Right lobe of liver (tissue), 6 donors: ENCODE measurements at places on chromosomes 2 and 18. TPM values are rescaled to one million over a fixed set of nuclear protein-coding genes. Genes with fewer than 3 reads are reported as not detected.

ANKRD29 gene
- 0.55 TPM for total RNA-seq

DNA sequence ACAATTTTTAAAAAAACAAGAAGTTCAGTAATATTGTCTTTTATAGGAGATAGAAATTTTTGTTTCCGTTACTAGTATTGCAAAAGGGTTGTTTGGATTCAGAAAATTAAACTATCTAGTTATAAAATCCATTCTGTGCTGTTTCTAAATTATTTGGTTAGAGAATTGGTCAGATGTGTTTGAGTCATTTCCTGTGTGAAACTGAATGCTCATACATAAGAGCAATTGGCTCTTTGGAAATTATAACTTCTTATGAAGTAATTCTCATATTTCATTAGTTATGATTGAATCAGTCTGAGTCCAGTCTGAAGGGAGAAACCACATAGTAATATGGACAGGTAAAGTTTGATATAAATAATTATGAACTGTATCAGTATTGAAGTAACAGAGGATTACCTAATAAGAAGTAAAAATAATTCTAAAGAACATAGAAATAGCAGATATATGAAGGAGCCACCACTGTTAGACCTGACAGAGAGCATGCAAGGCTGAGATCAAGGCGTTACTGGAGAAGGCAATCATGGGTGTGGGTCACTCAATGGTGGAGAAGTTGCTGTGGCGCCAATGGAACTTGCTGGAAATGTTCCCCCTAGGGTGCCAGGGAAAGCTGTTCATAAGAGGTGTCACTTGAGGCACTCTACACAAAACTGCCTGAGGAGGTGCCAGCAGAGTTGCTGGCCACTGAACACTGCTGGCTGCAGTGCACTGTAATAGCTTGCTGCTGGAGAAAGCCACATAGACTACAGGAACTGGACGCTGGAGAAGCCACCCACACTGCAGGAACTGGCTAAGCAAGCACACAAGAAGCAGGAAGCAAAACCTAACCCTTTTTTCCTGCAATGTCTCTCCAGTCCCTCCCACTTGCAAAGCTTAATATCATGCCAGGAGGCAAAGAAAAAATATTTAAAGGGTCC lies 18.0 kb upstream of the FAP start:
- H3K27me3 ChIP-seq = no peaks in the 10 kb centered on the region
- H3K36me3 ChIP-seq = no peaks in the 10 kb centered on the region
- no peaks in the 10 kb centered on the region for H3K4me1 ChIP-seq
- no peak overlapping the region for H3K27ac ChIP-seq
- no peak overlapping the region for H3K4me3 ChIP-seq

GRCh38 chr2:190755772-190756415 lies 107.0 kb downstream of the NAB1 start:
- H3K36me3 ChIP-seq = no peaks in the 10 kb centered on the region
- no peak overlapping the region for H3K27ac ChIP-seq

GRCh38 chr2:5756272-5756671 lies 64.1 kb downstream of the SOX11 start:
- no peak overlapping the region for H3K4me3 ChIP-seq
- no peaks in the 10 kb centered on the region for H3K27me3 ChIP-seq
- DNase-seq = no peak
- no peaks in the 10 kb centered on the region for H3K36me3 ChIP-seq
- no peak overlapping the region for H3K27ac ChIP-seq

DNA sequence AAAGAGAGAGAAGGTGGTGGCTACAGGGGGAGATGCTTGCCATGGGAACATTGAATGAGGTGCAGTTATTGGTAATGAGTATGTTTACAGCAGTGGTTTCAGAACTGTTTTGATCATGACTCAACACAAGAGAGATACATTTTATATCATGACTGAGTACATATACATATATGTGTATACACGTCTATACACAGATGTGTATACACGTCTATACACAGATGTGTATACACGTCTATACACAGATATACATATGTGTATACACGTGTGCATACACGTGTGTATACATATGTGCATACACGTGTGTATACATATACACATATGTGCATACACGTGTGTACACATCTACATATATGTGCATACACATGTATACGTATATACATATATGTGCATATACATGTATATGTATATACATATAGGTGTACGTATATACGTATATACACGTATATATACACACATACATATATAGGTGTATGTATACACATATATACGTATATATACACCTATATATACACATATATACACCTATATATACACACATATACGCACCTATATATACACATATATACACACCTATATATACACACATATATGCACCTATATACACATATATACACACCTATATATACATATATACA lies 518.5 kb downstream of the TSN start:
- H3K27me3 ChIP-seq = no peaks in the 10 kb centered on the region
- no peak overlapping the region for H3K27ac ChIP-seq
- H3K4me1 ChIP-seq = no peaks in the 10 kb centered on the region
- H3K36me3 ChIP-seq = no peaks in the 10 kb centered on the region
